ENCODE measurements at places on chromosomes 6 and 20. TPM values are rescaled to one million over a fixed set of nuclear protein-coding genes. Genes with fewer than 3 reads are reported as not detected.

The POLH gene
- 7.8 TPM for total RNA-seq

- H3K36me3 ChIP-seq, result peaks cover 4% of the 10 kb centered on the region
- H3K27me3 ChIP-seq, result no peaks in the 10 kb centered on the region
- H3K4me3 ChIP-seq, result no peak overlapping the region
- H3K4me1 ChIP-seq, result peaks cover 4% of the 10 kb centered on the region
- no peak for DNase-seq
These were observed 136.3 kb downstream of the PREX1 start for GRCh38 chr20:48691523-48691922.

- no peak overlapping the region for H3K4me3 ChIP-seq
- H3K4me1 ChIP-seq, result no peaks in the 10 kb centered on the region
- no peak for DNase-seq
- H3K27me3 ChIP-seq, result no peaks in the 10 kb centered on the region
- H3K36me3 ChIP-seq, result no peaks in the 10 kb centered on the region
These were observed 109.6 kb upstream of the BMP2 start for GRCh38 chr20:6657904-6658303.

GRCh38 chr6:169363590-169363989 is 109.9 kb upstream of the THBS2 start:
- no peaks in the 10 kb centered on the region for H3K27me3 ChIP-seq
- no peaks in the 10 kb centered on the region for H3K4me1 ChIP-seq
- no peak for DNase-seq
- H3K4me3 ChIP-seq, result no peak overlapping the region
- no peaks in the 10 kb centered on the region for H3K36me3 ChIP-seq

The SULF2 gene
- 28.2 TPM for total RNA-seq

DNA sequence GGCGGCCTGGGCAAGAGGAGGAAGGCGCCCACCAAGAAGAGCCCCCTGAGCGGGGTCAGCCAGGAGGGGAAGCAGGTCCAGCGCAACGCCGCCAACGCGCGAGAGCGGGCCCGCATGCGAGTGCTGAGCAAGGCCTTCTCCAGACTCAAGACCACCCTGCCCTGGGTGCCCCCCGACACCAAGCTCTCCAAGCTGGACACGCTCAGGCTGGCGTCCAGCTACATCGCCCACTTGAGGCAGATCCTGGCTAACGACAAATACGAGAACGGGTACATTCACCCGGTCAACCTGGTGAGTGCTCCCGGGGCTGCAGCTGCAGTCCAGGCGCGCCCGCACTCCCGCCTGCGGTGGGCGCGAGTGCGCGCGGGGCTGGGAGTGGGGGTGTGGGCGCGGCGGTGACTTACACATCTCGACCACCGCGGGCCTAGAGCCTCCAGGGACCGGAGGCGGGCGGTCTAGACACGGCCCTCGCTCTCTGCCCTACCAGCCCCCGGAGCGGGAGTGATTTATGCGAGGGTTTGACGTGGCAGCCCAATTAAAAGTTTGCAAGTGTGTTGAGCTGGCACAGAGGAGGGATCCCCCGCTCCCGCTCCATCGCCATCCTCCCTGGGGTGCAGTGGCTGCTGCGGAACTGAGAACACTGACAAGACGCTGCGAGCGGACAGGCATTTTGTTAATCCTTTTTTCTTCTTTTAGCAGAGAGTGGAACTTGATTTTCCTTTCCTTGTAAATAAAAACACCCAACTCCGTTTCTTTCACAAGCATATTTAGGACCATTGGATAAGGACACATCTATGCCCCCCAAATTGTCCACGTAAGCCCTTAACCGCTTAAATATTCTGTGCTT is 867 bp downstream of the TCF21 start:
- no peaks in the 10 kb centered on the region for H3K4me1 ChIP-seq
- peak overlapping the region; percentile 93 for H3K27ac ChIP-seq
- DNase-seq, result no peak

GRCh38 chr20:8858181-8858787 is 210.6 kb upstream of the PLCB4 start:
- no peak for DNase-seq
- no peaks in the 10 kb centered on the region for H3K36me3 ChIP-seq
- peak overlapping the region; percentile 50 for H3K27ac ChIP-seq
- no peaks in the 10 kb centered on the region for H3K27me3 ChIP-seq
- H3K4me1 ChIP-seq, result peaks cover 17% of the 10 kb centered on the region
- H3K4me3 ChIP-seq, result no peak overlapping the region

The KCNQ2 gene
- total RNA-seq, result not detected

DNA sequence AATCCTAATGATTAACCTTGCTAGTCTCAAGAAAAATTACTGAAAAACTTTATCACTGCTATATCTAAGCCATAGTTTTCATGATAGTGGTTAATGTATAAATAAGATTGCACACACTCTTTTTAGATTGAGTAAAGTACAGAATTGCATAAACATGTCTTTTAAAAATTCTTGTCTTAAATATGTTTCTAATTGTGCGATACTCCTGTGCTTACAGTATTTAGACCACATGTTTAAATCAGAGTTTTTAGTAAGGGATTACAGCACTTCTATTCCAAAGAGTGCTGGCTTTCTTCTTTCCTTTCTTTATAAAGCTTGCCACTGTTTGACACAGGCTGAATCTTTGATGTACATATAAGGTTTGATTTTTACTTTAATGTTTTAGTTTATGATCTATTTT is 36.8 kb upstream of the RGS17 start:
- DNase-seq, result no peak
- H3K4me1 ChIP-seq, result no peaks in the 10 kb centered on the region
- no peaks in the 10 kb centered on the region for H3K27me3 ChIP-seq
- no peak overlapping the region for H3K4me3 ChIP-seq

The PHF3 gene
- 80.5 TPM for total RNA-seq

The MCHR2 gene
- not detected for total RNA-seq

The GTSF1L gene
- total RNA-seq, result not detected

DNA sequence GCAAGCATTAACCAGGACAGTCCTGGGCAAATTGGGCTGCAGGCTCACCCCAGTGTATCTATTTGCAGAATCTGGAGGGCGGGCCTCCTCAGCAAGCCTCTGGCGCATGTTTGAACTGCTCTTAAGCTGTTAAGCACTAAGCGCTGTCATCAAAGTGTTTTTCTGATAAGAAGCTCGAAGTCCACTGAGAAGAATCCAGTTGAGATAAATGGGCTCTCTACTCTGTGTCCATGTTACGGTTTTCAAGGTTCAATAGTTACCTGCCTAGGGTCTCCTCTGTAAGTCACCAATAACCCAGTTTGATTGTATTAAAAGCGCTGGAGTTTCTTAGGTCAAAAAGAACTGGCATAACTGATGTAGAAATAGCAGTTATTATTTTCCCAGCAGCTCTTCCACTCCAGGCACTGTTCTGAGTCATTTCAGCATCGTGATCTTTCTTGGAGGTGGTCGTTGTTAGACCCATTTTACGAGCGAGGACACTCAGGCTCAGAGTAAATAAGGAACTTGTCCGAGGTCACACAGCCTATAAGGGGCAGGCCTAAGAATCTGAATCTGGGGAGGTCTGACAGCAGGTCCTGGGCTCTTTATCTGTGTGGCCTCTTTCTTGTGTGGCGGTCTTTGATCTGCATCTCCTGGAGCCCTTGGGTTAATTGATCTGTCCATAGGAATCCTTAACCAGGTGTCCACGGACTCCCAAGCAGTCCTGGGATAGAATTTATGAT is 207.4 kb upstream of the ZNF217 start:
- H3K27ac ChIP-seq, result no peak overlapping the region
- H3K27me3 ChIP-seq, result no peaks in the 10 kb centered on the region
- H3K36me3 ChIP-seq, result no peaks in the 10 kb centered on the region
- H3K4me3 ChIP-seq, result no peak overlapping the region
- DNase-seq, result no peak

GRCh38 chr6:27448456-27448855 is 24.4 kb downstream of the ZNF184 start:
- H3K27me3 ChIP-seq, result no peaks in the 10 kb centered on the region
- H3K36me3 ChIP-seq, result peaks cover 18% of the 10 kb centered on the region
- DNase-seq, result no peak
- H3K27ac ChIP-seq, result no peak overlapping the region
- no peak overlapping the region for H3K4me3 ChIP-seq

The FAM209A gene
- total RNA-seq, result 1.4 TPM

GRCh38 chr6:7911345-7911725 is 747 bp upstream of the TXNDC5 start:
- peak overlapping the region; percentile 85 for H3K27ac ChIP-seq
- peaks cover 15% of the 10 kb centered on the region for H3K4me1 ChIP-seq
- H3K36me3 ChIP-seq, result no peaks in the 10 kb centered on the region
- H3K27me3 ChIP-seq, result no peaks in the 10 kb centered on the region
- no peak overlapping the region for H3K4me3 ChIP-seq

- H3K4me3 ChIP-seq, result no peak overlapping the region
- DNase-seq, result no peak
- H3K27ac ChIP-seq, result no peak overlapping the region
- H3K36me3 ChIP-seq, result no peaks in the 10 kb centered on the region
These were observed 231.0 kb upstream of the GMDS start for GRCh38 chr6:2476376-2476775.

The FAM209B gene
- total RNA-seq, result not detected

DNA sequence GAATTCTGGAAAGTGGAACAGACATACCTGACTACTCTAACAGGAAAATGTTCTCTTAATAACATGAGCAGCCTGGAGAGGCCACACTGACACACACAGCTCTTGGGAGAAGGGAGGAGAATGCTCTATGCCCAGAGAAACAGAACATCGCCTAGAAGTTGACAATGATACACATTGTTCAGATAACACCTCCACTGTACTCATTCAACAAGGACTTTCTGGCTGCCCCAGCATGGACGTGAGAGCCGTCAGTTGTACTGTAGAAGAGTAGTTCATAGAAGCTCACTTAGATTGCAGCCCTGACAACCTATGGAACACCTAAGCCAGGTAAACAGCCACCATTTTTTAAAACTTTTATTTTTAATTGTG is 28.9 kb downstream of the BMP7 start:
- DNase-seq, result no peak
- peaks cover 9% of the 10 kb centered on the region for H3K4me1 ChIP-seq
- H3K27me3 ChIP-seq, result no peaks in the 10 kb centered on the region
- no peaks in the 10 kb centered on the region for H3K36me3 ChIP-seq

GRCh38 chr6:129753422-129753821 is 43.4 kb upstream of the ARHGAP18 start:
- H3K4me3 ChIP-seq, result no peak overlapping the region
- no peak for DNase-seq
- no peak overlapping the region for H3K27ac ChIP-seq
- no peaks in the 10 kb centered on the region for H3K36me3 ChIP-seq
- peaks cover 5% of the 10 kb centered on the region for H3K4me1 ChIP-seq
- no peaks in the 10 kb centered on the region for H3K27me3 ChIP-seq

GRCh38 chr6:157229713-157230112 is 93.6 kb downstream of the TMEM242 start:
- H3K27me3 ChIP-seq, result no peaks in the 10 kb centered on the region
- no peak overlapping the region for H3K4me3 ChIP-seq
- DNase-seq, result peak; percentile 42
- H3K27ac ChIP-seq, result no peak overlapping the region

- H3K27me3 ChIP-seq, result no peaks in the 10 kb centered on the region
- H3K27ac ChIP-seq, result no peak overlapping the region
- H3K4me1 ChIP-seq, result no peaks in the 10 kb centered on the region
- no peak for DNase-seq
- H3K36me3 ChIP-seq, result no peaks in the 10 kb centered on the region
These were observed 23.3 kb upstream of the MAPRE1 start for GRCh38 chr20:32796383-32796948.

GRCh38 chr6:52887910-52888524 is 21.5 kb downstream of the GSTA3 start:
- no peaks in the 10 kb centered on the region for H3K36me3 ChIP-seq
- no peak overlapping the region for H3K4me3 ChIP-seq
- H3K27ac ChIP-seq, result no peak overlapping the region
- no peaks in the 10 kb centered on the region for H3K4me1 ChIP-seq

DNA sequence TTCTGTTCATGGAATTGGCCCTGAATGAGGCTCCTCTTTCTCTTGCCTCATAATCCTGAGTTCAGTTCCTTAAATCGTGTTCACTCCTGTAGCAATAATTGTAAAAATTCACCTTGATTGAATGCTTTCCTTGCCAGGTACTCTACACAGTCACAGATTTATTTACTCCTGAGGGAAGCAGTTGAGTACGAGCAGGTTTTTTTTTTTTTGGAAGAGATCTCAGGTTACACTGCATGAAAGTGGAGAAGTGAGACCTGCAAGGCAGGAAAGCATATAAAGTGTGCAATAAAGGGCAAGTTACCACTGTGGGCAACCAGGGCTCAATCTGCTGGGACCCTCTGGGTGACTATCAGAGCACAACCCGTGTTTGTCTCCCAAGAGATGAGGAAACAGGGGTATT is 93.0 kb upstream of the DOK5 start:
- H3K36me3 ChIP-seq, result no peaks in the 10 kb centered on the region
- no peak overlapping the region for H3K4me3 ChIP-seq
- no peak for DNase-seq
- no peak overlapping the region for H3K27ac ChIP-seq

DNA sequence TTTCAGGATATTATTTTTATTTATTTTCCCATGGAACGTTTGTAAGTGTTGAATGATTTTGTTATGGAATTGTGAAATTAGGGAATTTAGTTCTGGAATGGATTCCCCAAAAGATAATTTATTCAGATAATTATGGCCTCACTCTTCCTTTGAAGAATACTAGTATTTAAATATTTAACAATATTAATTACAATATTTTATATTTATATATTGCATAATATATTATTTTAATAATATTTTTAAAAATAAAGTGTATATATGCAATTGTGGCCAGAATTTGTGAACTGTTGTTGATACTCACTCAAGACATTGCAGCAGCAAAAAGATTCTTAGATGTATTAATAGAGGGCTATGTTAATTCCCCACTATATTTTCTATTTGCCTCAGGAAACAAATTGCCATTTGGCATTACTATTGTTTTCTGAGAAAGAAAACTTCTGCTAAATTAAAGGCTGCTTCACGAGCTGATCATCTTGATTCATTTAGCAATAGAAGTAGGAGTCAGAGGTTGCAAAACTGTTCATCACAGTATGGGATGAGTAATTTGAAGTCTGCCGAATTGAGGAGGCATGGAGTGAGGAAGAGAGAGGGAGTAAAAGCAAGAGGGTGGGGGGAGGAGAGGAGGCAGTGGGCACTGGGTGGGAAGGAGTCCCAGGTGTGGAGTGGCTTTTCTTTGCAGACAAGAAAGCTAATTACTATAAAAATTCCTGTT is 729.2 kb downstream of the DHX35 start:
- H3K4me1 ChIP-seq, result no peaks in the 10 kb centered on the region
- H3K27ac ChIP-seq, result no peak overlapping the region
- H3K27me3 ChIP-seq, result no peaks in the 10 kb centered on the region
- no peaks in the 10 kb centered on the region for H3K36me3 ChIP-seq
- no peak overlapping the region for H3K4me3 ChIP-seq

The COL21A1 gene
- 110 TPM for total RNA-seq
